MV-4-11 (cell line): ENCODE measurements at places on chromosomes 5 and 9.

DNA sequence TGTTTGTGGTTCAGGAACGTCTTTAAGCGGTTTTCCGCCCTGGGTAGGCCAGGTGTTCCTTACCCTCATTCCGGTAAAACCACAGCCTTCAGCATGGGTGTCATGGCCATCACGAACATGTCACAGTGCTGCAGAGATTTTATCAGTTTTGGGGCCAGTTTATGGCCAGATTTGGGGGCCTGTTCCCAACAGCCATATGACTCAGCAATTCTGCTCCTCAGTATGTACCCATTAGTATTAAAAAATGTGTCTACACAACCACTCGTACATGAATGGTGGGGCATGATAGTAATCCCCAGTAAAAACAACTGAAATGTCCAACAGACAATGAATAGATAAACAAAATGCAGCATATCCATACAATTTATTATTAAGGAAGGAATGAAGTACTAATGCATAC is 51.9 kb upstream of the TTC23L start:
- DNase-seq: no peak

DNA sequence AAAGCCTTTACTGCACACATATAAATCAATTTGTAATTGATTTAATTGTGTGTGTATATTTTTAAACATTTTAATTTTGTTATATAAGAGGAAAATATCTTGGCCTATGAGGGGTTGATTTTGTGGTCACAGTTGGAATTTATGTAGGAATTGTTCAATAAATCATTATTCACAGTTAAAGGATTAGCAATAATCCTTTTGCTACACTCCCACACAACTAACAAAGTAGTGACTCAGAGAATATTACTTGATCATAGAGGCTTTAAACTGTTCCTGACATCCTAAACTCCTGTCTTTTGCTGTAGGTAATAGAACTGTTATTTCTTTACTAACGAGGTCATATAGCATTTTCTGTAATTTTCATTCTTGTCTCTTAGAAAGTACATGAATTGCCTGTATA is 95.5 kb downstream of the ZCCHC7 start:
- peak; percentile 20 for DNase-seq

GRCh38 chr5:81208904-81209303 is 24.2 kb upstream of the CKMT2 start:
- no peak for DNase-seq

- no peak for DNase-seq
Observed at GRCh38 chr9:130265431-130266235, at the start of gene HMCN2. Gene HMCN2, plus strand, starts transcription at chr9:130265760. Its CDS starts 119 bp downstream, at chr9:130265879.

GRCh38 chr5:78573318-78573717 is 75.3 kb downstream of the LHFPL2 start:
- DNase-seq: peak; percentile 49

DNA sequence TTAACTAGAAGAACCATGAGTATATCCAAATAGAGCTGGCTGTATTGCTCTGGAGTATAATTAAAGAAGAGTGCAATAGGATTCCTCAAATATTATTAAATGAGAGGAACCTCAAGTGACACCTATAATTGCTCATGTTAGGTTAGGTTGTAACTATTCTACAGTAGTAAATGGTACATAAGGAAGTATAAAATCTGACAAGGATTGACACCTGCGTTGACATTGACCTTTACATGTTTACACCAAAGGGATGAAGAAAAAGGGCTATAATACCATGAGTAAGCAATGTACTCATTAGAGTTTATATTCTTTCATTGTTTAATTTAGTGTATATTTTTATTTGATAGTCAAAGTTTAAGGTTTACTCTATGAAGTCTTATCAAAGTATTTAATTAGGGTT is 48.9 kb downstream of the SLC12A2 start:
- no peak for DNase-seq

- no peak for DNase-seq
Observed at GRCh38 chr5:75037106-75037505, 15.3 kb downstream of the GCNT4 start.

DNA sequence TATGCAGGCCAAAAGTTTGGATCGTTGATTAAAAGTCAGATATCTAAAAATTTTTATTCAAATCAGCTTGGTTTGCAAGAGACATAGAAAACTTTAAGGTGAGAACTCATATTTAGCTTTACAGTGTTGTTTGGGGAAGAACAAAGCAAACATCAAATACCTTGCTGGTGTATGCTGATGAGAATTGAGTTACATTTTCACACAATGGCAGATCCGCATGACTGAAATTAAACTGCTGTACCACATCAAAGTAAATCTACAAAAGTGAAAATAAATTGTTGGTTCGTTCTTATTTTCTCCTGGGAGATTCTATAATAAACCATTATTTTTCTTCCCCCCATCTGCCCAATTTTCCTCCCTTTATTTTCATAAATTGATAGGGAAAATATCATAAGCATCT is 198.2 kb upstream of the PCSK5 start:
- DNase-seq: no peak

- no peak for DNase-seq
Observed at GRCh38 chr5:170560938-170561337, 57.1 kb downstream of the KCNIP1 start.

DNA sequence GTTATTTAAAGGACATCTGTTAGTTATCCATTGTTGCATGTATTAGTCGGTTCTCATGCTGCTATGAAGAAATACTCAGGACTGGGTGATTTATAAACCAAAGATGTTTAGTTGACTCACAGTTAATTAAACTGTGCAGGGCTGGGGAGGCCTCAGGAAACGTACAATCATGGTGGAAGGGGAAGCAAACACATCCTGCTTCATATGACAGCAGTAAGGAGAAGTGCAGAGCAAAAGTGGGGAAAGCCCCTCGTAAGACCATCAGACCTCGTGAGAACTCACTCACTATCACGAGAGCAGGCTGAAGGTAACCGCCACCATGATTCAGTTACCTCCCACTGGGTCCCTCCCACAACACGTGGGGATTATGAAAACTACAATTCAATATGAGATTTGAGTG is 2064.1 kb downstream of the MAT2B start:
- DNase-seq: peak; percentile 22

- DNase-seq: no peak
Observed at GRCh38 chr5:96627792-96628398, 34.3 kb upstream of the CAST start.

- DNase-seq: no peak
Observed at GRCh38 chr9:81653240-81653639, 36.1 kb downstream of the TLE1 start.

GRCh38 chr5:142245786-142246185 is 79.0 kb downstream of the SPRY4 start:
- no peak for DNase-seq

DNA sequence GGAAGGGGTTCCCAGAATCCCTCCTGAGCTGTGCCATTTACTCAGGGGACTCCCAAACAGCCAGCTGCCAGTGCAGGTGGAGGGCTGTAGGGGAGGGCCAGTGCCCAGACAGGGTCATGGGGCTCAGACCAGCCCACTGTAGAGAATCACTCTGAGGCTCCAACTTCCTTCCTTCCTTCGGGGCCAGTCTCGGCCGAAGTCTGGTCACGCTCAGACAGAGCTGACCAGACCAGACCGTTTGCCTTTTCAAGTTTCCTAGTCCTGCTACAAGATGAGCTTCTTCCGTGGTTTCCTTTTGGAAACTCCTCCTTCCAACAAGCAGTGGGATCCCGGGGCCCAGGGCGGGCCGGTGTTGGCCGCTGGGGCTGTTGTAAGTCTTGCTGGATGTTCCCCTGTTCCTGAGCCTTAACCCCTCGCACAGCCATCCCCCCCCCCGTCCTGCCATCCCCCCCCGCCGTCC is 52.6 kb downstream of the SAR1B start:
- DNase-seq: no peak

DNA sequence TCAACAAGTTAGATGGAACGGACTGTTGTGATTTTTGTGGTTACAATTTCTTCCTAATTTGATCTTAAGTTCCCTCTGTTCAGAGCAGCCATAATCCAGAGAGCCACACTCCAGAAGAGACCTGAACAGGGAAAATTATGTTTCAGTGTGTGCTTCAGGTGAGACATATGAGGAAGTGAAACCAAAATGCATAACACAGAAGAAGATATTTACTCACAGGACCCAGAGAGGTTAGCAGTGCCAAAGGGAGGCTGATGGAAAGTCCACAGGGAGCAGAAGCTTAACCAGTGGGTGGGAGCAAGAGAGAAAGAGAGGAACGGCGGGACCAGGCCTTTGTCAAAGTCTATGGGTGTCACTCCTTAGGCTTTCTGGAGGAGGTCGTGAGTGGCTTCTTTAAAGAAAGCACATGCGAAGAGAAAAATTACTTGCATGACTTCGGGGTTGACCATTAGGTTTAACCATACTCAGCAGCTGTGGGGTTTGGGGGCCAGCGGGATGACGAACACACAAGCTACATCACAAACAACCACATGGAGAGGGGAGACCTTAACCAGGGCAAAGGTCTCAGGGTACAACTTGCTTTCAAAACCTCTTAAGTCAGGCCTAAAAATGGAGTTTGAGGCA is 141.4 kb downstream of the MED10 start:
- DNase-seq: no peak

- DNase-seq: peak; percentile 32
Observed at GRCh38 chr9:35051069-35051967, 21.1 kb downstream of the VCP start.
